ENCODE measurements at places on chromosomes 2 and 18.

GRCh38 chr2:8502316-8502715 lies 179.5 kb upstream of the ID2 start:
- no peak for DNase-seq

DNA sequence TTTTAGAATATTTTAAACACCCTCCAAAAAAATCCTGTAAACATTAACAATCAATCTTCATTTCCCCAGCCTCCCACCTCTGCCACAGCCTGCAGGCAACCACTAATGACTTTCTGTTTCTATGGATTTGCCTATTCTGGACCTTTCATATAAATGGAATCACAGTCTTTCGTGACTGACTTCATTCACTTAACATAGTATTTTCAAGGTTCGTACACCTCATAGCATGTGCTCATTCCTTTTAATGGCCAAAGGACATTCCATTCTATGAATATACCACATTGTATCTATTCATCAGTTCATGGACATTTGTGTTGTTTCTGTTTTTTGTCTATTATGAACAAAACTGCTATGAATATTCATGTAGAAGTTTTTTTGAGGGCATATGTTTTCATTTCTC lies 48.5 kb downstream of the NAT8 start:
- DNase-seq: no peak

- no peak for DNase-seq
These were observed 266.9 kb downstream of the GLI2 start for GRCh38 chr2:121002597-121002996.

DNA sequence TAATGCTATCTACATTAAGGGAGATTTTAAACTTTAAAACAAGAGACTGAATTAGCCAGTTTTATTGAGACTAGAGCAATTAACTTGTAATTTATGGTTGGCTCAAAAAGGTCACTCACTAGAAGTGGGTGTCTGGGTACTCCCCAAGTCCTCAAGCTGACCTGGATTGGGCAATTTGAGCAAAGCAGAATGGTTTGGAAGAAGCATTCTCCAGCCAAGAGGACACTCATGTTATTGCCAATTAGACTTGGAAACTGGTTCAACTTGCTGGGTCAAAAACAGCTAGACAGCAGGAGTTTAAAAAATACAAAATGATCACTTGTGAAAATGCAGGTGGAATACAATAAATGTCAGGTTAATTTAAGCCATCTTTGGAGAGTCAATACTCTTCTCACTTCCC lies 29.5 kb upstream of the MYO1B start:
- DNase-seq: no peak

- no peak for DNase-seq
These were observed 8.5 kb downstream of the AGAP1 start for GRCh38 chr2:235502336-235502735.

DNA sequence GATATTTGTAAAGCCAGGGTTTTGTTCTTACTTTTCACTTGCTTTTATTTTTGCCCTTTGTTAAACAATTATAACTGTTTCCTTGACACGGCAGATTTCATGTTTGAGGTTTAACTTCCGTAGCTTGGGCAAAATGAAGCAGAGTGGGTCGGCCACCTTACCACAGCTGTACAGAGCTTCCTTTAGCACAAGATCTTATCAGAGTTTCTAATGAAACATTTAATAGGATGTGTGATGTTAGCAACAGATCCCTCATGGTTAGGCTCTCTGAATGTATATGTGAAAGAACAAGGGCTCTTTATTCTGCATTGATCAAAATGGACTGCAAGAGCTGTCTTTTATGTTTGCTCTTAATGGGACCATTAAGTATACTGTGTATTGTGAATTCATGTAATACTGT lies 22.3 kb downstream of the RNF125 start:
- DNase-seq: no peak

DNA sequence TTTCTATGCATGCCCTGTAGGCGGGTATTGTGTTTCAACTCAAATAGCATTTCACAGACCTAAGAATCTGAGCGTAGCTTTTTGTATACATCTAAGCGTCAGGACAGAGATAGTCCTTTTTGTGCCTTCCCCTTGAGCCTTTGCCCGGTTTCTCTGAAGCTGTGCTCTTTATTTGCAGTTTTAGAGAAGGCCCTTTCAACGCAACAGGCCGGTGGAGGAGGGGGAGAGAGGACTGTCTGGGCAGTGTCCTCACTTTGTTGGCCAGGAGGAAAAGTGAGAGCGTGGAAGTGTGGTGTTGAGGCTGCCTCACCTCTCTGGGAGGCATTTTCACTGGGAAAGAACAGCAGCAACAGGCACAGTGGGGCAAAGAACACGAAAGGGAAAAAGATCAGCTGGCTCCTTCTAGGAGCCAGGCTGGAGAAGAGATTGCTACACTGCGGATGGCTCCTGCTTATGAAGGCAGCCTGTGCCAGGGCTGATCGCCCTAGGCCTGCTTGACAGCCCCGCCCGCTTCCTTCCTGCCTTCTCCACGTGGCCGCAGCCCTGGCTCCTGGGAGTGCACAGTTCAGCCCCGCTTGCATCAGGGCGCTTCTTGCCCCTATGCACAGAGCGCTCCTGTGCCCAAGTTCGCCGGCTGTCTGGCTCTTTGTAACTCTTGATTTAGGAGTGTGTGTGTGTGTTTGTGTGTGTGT lies 195.6 kb upstream of the POU3F3 start:
- DNase-seq: no peak

DNA sequence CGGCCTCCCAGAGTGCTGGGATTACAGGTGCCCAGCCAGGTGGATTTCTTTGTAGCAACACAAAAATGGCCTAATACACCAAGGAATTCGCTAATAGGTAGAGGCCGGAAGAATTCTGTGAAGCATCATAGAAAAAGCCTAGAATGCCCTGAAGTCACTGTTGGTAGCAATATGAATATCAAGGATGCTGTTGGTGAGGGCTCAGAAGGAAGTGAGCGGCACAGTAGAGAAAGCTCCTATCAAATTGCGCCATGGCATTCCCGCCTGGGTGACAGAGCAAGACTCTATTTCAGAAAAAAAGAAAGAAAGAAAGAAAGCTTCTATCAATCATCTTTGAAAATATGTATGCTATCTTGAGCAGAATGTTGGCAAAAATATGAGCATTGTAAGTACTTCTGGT lies 23.8 kb downstream of the GALNT5 start:
- no peak for DNase-seq

- no peak for DNase-seq
These were observed 15.9 kb downstream of the SMAD7 start for GRCh38 chr18:48934723-48935432.

GRCh38 chr18:39341129-39341528 lies 1775.5 kb upstream of the CELF4 start:
- DNase-seq: no peak

- no peak for DNase-seq
These were observed 97.7 kb downstream of the CAPN13 start for GRCh38 chr2:30709516-30709915.

GRCh38 chr2:196263181-196263747 lies 91.9 kb upstream of the STK17B start:
- DNase-seq: no peak

- no peak for DNase-seq
These were observed 374.5 kb upstream of the HS6ST1 start for GRCh38 chr2:128692895-128693742.

- no peak for DNase-seq
These were observed 404.0 kb upstream of the MYT1L start for GRCh38 chr2:2735041-2735440.

DNA sequence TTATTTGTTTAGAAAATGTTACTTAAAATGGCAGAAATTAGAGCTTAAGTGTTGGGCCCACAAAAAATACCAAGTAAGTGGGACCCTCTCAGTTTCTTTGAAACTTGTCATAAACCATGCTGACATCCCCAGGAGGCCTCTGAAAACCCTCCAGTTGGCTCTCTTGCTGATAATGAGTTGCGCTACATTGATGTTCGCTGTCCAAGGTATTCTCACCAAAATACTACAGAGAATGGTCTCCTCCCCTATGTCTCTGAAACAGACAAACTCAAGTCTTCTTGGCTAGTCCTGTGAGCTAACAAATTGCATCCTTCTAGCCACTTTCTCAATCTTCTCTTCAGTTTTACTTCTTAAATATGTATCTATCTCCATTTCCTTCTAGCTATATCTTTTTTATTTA lies 669.4 kb downstream of the IRS1 start:
- no peak for DNase-seq

DNA sequence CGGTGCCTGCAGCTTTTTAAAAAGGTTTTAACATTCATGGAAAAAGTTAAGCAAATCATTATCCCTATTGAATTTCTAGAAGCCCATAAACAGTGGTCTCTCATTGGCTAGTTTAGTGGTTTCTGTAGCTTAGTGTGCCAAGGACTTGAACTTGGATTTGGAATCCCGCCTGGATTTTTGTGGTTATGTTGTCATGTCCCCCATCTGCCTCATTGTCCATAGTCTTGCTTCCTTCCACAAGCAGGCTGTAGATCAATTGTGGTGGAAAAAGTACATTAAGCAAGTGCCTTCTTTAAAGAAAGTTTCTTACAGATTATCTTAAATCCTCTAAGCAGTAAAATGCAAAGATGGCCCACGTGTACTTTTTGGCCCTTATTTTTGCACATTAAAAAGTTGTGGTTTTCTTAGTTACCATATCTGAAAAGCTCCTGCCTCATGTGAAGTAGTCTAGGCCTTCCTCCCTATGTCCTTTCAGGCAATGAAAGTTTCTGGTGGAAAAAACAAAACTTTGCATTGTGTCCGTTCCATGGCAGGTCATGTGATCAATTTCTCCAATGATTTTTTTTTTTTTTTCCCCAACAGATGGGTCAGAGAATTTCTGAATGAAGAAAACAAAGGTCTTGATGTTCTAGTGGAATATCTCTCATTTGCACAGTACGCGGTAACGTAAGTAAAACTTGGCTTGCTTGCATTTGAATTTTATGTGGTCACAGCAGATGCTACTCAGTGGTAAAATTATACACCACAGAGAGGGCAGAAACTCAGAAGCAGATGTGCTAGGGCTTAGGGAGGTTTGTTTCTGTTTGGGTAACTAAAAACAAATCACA lies 158.9 kb downstream of the PRPF40A start:
- DNase-seq: no peak

GRCh38 chr18:49845629-49846360 lies 32.5 kb upstream of the ACAA2 start:
- no peak for DNase-seq

- DNase-seq: no peak
These were observed 241.6 kb downstream of the CDCA7 start for GRCh38 chr2:173596244-173596643.

GRCh38 chr18:72673242-72673641 lies 129.1 kb upstream of the CBLN2 start:
- DNase-seq: no peak

DNA sequence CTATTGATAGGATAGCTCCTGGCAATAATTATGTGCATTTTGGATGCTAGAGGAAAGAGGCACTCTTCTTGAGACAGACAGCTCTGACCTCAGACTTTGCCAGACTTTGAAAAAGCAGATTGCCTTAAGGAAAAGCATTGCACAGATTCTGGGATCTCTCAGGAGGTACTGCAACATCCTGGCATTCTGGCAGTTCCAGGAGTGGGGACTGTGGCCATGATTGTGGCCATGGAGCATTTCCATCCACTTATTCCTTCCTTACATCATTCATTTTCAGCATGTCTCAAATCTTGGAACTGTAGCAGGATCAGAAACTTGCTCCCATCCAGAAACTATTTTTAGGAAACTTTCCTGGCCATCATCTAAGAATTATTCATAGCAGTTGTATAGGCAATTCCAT lies 144.9 kb upstream of the FOSL2 start:
- no peak for DNase-seq

DNA sequence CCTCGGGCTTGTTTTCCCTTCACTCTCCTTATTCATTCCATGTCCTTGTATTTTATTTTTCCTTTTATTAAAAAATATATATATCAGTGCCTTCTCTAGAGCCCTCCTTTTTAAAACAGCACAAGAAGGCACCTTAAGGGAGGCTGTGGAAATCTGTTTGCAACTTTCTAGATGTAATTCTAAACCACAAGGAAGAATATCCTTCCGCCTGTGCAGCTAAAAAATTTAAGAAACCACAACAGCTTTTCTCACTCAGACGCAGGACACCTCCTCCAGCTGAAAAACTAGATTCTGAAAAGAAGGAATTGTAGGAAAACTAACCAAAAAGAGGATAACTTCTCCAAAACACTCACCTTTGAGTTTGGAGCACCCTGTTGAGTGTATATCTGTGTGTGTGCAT lies 142.2 kb downstream of the BCL11A start:
- no peak for DNase-seq

GRCh38 chr2:195442458-195443175 lies 214.4 kb upstream of the SLC39A10 start:
- no peak for DNase-seq

- DNase-seq: no peak
These were observed 36.6 kb upstream of the DYNC2LI1 start for GRCh38 chr2:43737097-43737854.

- no peak for DNase-seq
These were observed 127.2 kb upstream of the SMIM21 start for GRCh38 chr18:75554644-75555185.

DNA sequence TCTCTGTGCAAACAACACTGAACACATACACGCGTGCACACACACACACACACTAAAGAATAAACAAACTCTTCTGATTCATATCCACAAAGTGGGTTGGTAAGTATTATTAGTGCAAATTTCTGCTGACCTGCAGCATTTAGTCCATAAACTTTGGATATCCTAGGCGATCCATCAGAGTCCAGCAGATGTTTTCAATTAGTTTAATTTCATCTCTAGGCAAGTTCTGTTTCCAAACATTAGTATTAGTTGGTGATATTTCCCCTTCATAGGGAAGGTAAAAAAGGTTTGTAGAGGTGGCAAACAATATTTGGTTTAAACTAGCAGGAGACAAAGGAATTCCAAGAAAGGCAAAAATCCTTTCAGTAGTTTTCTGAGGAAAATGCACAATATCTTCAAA lies 5.7 kb downstream of the DSEL start:
- DNase-seq: no peak

- DNase-seq: no peak
These were observed 99.0 kb downstream of the MBP start for GRCh38 chr18:77033575-77033974.

DNA sequence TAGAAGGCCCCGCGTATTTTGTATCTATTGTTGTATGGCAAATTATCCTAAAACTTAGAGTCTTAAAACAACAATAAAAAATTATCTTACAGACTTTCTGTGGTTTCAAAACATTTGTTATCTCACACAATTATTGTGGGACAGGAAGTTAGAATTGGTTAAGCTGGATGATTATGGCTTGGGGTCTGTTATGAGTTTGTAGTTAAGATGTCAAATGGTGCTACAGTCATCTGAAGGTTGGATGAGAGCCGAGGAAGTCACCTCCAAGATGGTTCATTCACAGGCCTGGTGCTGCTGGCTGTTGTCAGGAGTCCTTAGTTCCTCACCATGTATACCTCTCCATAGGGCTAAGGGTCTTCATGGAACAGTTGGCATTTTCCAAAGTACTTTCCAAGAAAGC lies 175.6 kb upstream of the FANCL start:
- no peak for DNase-seq

Measured in activated CD8-positive, alpha-beta memory T cell treated with anti-CD3 and anti-CD28 coated beads for 48 hours (primary cell).